ENCODE measurements at places on chromosomes 7 and 10.

DNA sequence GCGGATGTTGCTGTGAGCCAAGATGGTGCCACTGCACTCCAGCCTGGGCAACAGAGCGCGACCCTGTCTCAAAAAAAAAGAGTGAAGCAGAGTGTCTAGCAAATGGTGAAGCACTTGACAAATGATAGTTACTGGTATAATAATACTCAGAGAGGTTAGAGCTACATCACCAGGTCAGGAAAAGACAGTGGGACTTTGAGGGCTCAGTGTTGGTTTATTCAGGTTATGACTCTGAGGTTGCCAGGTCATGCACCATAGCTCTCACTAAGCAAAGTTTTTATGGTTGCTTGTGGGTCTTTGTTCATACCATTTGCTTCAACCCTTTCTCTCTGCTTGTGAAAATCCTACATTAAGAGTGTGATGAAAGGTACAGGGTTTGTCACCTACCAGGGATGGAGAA, 13.6 kb downstream of the MRPS33 start:
- no peak for DNase-seq

- DNase-seq = no peak
Measured at GRCh38 chr10:52818019-52818418, 45.4 kb upstream of the MBL2 start.

- no peak for DNase-seq
Measured at GRCh38 chr7:112001091-112001826, 204.9 kb downstream of the DOCK4 start.

GRCh38 chr10:127525686-127526085, 23.4 kb upstream of the NPS start:
- DNase-seq = no peak

DNA sequence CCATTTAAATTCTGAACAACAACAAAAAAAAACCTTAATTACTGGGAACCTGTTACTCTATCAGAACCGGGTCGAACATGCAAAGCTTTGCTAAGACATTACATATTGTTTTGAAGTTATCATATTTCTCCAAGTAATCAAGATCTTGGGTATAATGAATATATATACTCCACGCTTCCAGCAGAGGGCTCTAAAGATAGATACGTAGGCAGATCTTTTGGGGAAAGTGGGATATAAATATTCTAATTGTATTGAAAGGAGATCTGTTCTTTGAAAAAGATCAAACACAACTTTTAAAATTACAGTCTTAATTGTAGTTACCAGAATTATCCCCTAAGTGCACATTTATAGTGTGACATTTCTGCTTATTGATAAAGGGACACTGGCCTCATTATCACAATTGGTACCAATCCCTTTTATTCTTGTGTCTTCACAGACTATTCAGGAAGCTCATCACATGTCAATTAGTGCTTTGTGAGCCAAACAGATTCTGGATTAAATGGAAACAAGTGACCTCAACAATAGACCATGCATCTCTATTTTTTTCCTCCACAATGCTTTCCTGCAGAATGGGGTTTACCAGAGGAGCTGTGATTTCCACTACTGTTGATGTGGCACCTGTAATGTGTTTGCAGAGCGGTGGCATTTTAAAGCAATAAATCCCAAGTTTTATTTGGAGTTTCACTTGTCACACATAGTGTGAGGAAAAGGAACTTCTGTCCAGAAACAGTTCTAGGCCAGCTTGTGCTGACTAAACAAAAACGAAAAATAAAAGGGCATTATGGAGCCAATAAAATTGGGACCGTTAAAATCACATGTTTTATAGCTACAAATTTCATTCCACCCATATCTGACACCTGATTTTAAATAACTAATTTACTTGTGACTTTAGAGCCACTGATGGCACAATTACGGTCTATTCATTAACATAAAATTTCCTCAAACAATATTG, 122.4 kb downstream of the CTTNBP2 start:
- no peak for DNase-seq

DNA sequence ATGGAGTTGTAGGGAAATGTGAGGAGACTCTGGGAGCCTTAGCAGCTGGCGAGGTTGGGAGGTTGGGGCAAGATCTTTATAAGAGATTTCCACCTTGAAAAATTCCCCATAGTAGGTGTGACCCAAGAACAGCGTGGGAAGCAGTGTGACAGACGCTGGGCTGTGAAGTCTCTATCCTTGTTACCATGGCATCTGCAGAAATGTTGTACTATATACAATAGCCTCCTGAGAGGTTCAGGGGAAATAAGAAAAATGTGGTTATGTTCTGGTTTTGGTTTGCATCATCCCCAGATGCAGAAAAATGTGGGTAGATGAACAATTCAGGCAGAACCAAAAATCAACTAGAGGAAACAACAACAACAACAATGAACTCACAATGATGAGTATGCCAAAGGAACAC, 498.6 kb downstream of the SH2D4B start:
- no peak for DNase-seq
